SJCRH30 (cell line): ENCODE measurements at places on chromosomes 3 and 15. TPM values are rescaled to one million over a fixed set of nuclear protein-coding genes. Genes with fewer than 3 reads are reported as not detected.
A peak's percentile ranks its signal among the peaks of the same experiment; 100 is the strongest.

GOLGA8G gene
- total RNA-seq = not detected in 2 replicates

KBTBD13 gene
- 0.08 and 0.15 TPM in 2 replicates for total RNA-seq

SLC22A13 gene
- total RNA-seq = 0.08 and 0.10 TPM in 2 replicates

- no peaks in the 10 kb centered on the region for H3K27me3 ChIP-seq
- H3K4me1 ChIP-seq = peaks cover 17% of the 10 kb centered on the region
- no peaks in the 10 kb centered on the region for H3K36me3 ChIP-seq
- no peak overlapping the region for H3K27ac ChIP-seq
Measured at GRCh38 chr15:69652293-69652692, 199.7 kb downstream of the RPLP1 start.

DNA sequence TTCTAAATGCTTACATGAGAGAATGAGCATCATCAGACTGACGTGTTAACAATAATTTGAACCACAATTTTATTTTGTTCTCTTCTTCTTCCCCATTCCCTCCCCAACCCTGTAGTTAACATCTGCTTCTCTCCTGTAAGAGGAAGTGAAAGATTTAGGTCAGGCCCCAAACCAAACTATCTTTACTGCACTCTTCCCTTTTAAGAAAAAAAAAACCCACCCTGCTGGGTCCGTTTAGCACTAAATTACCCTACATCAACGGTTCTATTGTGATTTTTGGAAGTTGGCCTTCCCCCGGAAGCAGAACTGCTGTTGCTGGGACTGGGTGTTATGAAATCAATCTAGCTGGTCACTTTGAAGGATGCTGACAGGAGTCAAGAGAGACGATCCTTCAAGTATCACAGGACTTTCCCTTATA is 49.4 kb downstream of the NFKBIZ start:
- H3K36me3 ChIP-seq = no peaks in the 10 kb centered on the region
- no peak overlapping the region for H3K27ac ChIP-seq
- no peaks in the 10 kb centered on the region for H3K27me3 ChIP-seq
- H3K4me3 ChIP-seq = no peak overlapping the region

DNA sequence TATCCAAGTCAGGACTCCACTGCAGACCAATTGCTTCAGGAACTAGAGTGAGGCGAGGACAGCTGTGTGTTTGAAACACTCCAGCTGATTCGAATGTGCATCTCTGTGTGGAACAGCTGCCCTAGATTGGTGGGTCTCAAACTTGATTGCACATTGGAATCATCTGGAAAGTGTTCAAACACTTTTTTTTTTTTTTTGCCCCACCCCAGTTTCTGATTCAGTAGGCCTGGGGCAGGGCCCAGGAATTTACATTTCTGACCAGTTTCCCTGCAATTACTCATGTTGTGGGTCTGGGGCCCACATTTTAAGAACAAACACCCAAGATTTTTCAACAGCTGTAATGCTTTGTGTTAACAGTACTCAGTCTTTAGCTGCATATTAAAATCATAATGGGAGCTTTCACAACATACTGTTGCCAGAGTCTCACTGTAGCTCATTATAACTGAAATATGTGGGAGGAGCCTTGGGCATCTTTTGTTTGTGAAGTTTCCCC is 156.6 kb downstream of the NR1D2 start:
- no peaks in the 10 kb centered on the region for H3K27me3 ChIP-seq
- H3K4me3 ChIP-seq = no peak overlapping the region
- DNase-seq = no peak
- H3K36me3 ChIP-seq = no peaks in the 10 kb centered on the region
- H3K4me1 ChIP-seq = no peaks in the 10 kb centered on the region

DNA sequence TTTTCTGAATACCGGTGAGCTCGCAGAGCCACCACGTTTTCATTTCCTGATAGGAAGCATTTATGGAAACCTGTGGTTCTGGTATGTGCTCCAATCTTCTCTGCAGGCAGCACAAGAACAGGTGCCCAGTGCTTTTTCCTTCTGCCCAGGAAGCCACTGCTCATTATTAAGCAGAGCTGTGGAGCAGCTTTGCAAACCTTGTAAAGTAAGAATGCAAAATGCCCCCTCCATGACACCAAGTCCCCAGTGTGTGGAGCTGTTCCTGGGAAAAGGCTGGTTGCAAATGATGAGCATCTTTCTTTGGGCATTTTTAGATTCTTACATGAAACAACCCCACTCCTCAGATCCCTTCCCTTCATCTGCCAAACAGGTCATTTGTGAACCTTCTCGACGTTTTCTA is 65.7 kb upstream of the MRPL3 start:
- DNase-seq = no peak
- H3K4me1 ChIP-seq = no peaks in the 10 kb centered on the region
- H3K27me3 ChIP-seq = peaks cover 9% of the 10 kb centered on the region; the same call in 1 of the 2 replicates
- H3K27ac ChIP-seq = no peak overlapping the region

GRCh38 chr3:41033956-41034519 is 165.3 kb upstream of the CTNNB1 start:
- H3K27me3 ChIP-seq = no peaks in the 10 kb centered on the region
- no peak for DNase-seq
- no peak overlapping the region for H3K4me3 ChIP-seq
- no peaks in the 10 kb centered on the region for H3K4me1 ChIP-seq
- H3K27ac ChIP-seq = no peak overlapping the region

DNA sequence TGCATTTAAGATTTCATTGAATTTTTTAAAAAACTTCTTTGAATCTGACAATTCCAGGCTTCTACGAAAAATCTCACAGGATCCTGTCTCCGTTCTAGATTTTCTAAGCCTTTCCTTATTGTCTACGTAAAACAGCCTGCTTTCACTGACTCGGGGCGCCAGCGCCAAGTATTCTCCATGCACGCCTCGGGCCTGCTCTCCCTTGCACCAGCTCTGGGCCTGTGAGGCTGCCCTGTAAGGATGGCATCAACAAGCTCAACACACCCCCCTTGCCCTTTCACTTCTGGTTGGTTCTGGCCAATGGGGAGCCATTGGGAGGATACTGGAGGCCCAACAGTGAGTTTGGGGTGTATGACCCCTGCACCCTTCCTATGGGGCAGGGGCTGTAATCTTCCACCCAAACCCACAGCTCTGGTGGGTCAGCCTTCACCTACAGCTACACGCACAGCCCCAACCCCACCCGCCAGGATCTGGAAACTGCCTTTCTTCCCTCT is 47.8 kb downstream of the SLC41A3 start:
- H3K36me3 ChIP-seq = 0 out of 2 replicates have a peak, but pooled peaks cover 2% of the 10 kb centered on the region
- H3K27me3 ChIP-seq = no peaks in the 10 kb centered on the region
- H3K4me1 ChIP-seq = no peaks in the 10 kb centered on the region
- no peak overlapping the region for H3K27ac ChIP-seq

- no peaks in the 10 kb centered on the region for H3K27me3 ChIP-seq
- H3K4me1 ChIP-seq = peaks cover 22% of the 10 kb centered on the region
- peak; percentile 76 for DNase-seq
- peak overlapping the region; percentile 49 for H3K27ac ChIP-seq
- peaks cover 45% of the 10 kb centered on the region for H3K36me3 ChIP-seq
- no peak overlapping the region for H3K4me3 ChIP-seq
Measured at GRCh38 chr3:141960731-141961130, 84.3 kb downstream of the ATP1B3 start.

DNA sequence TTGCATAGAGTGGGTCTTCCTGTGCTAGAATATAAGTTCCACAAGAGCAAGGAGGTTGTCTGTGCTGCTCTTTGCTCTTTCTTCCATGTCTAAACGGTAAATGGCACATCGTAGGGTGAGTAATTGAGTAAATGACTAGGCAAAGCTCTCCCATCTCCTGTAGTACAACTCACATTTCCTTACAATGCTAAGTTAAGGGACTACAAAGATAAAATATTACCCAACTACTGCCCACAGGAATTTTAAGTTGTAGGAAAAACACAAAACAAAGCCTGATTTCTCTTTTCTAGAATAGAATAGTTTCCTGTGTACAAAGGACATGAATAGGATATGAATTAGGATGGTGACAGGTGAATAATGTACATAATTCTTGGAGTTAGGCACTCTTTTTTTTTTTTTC is 19.9 kb upstream of the LRIG1 start:
- H3K36me3 ChIP-seq = no peaks in the 10 kb centered on the region
- no peak overlapping the region for H3K4me3 ChIP-seq
- no peaks in the 10 kb centered on the region for H3K27me3 ChIP-seq
- H3K27ac ChIP-seq = no peak overlapping the region

- H3K27me3 ChIP-seq = no peaks in the 10 kb centered on the region
- H3K36me3 ChIP-seq = no peaks in the 10 kb centered on the region
- no peak overlapping the region for H3K27ac ChIP-seq
- no peak overlapping the region for H3K4me3 ChIP-seq
- H3K4me1 ChIP-seq = peaks cover 5% of the 10 kb centered on the region
- no peak for DNase-seq
Measured at GRCh38 chr3:140219291-140219690, 284.3 kb downstream of the CLSTN2 start.
